Camera-type eye (tissue), 1 donor: ENCODE measurements at places on chromosomes 3 and 15. TPM values are rescaled to one million over a fixed set of nuclear protein-coding genes. Genes with fewer than 3 reads are reported as not detected.

CCDC191 gene
- total RNA-seq, result 11.7 TPM

PLIN1 gene
- total RNA-seq, result 1.5 TPM

NR1I2 gene
- 0.38 TPM for total RNA-seq

THSD4 gene
- total RNA-seq, result 85.5 TPM

ROBO1 gene
- 90.7 TPM for total RNA-seq
